ENCODE measurements at places on chromosomes 12 and 14.
A peak's percentile ranks its signal among the peaks of the same experiment; 100 is the strongest.

DNA sequence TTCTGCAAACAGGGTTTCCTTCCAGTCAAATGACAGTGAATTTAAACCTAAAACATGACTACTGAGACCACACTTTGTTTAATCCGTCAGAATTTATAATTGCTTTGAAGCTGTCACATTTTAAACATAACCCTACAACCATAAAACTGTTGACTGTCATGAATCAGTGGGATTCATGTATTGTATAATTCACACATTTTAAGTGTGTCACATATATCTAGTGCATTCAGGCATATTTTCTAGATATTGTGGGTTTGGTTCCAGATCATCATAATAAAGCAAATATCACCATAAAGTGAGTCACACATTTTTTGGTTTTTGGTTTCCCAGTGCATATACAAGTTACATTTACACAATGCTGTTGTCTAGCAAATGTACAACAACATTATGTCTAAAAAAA, 304.4 kb downstream of the TMEM132D start:
- DNase-seq: no peak

GRCh38 chr14:67240168-67240932, 885 bp upstream of the PALS1 start:
- peak; percentile 25 for DNase-seq

DNA sequence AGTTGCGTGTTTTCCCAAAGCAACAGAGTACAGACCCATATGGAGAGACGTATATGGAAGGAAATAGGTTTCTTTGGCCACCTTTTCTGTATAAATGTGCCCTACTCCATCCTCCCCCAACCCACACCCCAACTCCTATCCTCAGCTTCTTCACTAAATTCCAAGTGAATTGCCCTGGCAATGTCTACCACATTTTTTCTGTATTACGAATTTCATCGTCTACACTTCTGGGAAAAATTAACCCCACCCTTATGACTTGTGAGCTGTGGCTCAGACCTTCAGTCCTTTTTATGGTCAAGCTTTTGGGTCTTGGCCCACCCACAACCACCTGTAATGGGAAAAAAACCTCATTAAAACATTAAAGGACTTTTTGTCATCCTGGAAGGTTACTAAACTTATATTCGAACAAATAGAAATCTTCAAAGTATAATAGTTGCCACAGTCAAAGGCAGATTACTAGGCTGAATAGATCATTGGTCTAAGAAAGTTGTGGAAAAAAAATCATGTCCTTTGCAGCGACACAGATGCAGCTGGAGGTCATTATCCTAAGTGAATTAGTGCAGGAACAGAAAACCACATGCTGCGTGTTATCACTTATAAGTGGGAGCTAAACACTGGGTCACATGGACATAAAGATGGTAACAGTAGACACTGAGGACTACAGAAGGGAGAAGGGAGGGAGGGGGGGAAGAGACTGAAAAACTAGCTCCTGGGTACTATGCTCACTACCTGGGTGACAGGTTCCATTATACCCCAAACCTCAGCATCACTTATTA, 15.7 kb upstream of the NFKBIA start:
- no peak for DNase-seq

GRCh38 chr14:94938016-94938415, 168.1 kb upstream of the GSC start:
- no peak for DNase-seq

DNA sequence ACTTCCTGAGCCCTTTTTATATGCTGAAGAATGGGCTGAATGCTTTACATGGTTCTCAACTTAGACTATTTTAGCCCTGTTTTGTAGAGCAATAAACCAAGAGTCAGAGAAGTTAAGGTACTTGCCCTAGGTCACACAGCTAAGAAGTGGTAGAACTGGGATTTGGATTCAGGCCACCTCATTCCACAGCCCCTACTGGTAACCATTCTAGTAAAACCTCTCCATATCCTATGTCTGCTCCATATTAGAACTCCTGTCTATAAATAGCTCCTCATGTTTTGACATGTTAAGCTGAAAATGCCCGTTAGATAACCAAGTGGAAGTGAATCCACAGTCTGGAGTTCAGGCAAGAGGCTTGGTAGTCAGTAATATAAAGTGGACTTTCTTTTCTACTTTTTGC, 111.6 kb downstream of the HECTD4 start:
- no peak for DNase-seq

DNA sequence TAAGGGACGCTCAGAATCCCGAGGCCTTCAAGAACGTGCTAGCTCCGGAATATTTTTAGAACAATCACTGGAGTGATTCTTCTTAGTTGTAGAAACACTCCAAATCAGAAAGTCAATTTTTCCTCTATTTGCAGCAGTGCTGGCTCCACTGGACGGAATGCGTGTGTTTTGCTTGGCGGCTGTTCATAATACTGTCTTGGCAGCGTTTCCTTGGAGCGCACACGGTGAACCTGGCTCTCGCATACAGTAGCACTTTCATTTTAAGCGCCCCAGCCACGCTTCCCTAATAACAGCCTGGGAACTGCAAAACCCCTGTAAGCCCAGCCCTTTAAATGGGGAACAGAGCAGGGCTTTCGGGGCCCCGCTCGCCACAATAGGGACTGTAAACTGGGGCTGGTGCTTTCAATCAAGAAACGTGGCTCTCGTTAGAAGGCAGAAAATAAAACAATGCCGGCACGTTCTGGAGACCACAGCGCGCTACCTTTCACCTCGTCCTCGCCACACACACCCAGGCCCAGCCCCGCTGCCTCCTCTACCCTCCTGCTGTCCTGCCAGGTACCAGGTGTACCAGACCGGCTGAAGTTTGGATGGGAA, 79.9 kb downstream of the BCL11B start:
- no peak for DNase-seq

DNA sequence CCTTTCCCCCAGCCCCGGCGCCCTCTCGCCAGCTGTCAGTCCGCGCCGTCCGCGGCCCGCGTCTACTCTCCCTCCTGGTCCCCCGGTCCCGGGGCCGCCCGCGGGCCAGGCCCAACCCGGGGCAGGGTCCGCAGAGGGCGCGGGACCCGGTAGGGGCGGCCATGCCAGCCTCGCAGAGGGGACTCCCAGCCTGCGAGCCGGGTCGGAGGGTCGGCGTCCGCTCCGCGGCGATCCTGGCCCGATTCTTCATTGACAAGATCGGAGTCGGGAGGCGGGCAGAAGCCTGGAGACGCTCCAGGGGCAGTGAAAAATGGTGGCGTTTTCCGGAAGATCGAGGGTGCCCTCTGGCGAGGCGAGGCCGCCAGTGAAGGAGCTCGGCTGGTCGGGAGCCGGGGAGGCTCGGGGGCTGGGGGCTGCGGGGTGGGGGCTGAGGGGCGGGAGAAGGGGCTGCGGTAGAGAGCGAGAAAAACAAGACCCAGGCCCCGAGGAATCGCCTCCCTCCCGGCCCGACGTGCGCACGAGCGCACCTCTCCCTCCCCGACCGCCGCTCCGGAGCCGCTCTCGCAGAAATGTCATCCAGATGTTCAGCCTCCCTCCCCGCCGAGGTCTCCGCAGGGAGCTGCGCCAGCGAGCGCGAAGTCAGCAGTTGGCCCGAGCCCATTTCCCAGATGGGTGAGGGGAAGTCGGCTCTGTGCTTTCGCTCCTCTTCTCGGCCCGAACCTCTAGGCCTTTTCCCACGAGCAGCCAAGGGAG, 647 bp upstream of the TGFB3 start:
- DNase-seq: peak; percentile 86

DNA sequence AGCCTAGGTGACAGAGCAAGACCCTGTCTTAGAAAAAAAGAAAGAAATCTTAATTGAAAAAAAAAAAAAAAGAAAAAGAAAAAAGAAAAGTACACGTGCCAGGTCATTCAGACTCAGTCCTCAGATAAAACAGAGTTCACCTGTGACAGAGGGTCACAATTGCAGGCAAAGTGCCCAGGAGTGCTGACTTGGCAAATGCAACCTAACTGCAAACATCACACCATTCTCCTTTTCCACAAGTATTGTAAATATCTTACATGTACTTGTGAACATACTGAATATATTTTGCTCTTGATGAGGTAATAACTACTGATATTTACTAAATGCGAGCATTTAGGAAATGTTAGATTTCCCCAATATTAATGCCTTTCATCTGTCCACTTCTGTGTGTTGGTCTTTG, 9.0 kb upstream of the COL2A1 start:
- DNase-seq: no peak

DNA sequence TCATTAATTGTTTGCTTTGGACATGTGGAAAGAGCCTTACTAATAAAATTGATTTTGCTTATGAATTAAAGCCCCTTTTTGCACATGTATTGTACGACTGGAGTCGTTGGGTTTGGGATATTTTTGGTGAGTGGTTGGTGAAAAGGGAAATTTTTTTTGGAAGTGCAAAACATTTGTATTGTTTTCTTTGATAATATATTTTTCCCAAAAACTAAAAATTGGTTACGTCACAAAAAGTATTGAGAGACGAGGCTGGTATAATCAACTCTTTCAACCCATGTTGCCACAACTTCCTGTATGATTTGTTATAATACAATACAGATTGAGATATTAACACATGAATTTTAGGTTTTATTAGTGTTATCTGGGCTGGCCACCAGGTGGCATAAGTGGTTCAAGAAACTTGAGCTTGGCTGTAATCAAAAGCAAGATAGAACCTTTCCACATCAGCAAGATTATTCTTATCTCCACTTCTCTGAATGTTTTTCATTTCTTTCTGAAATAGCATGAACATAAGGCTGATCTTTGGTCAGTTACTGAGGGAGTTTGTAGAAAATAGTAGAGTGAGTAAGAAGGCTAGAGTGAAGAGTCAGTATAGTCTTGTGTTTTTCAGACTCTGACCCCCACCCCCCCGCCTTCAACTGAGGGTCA, 8.7 kb downstream of the NGDN start:
- peak; percentile 52 for DNase-seq

DNA sequence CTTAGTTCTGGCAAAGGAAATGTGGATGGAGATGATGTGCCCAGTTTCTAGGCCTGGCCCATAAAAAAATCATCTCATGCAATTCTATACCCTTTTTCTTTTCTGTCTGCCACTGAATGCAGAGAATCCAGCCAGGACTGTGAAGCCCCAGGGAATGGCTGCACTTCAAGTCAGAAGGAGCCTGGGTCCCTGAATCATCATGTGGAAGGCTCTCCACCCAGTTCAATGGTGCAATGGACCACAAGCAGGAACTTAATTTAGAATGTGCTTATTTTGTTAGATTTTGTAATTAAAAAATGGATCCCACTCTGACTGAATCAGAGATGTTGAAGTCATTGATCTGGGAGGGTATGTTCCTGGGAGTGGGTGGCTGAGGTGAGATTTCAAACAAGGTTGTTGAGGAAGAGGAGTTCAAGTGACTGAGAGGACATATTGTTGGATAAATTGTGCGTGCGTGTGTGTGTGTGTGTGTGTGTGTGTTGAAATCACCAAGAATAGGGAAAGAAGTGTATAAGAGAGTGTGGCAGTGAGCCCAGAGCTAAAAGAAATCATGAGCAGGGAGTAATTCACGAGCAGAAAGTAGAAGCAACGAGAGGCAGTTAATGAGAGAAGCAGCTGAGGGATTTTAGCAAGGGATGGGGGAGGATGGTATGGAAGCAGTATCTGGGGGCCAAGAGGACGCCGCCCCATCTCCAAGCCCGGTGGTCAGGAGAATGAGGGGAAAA, 125.4 kb downstream of the TMX1 start:
- DNase-seq: no peak

DNA sequence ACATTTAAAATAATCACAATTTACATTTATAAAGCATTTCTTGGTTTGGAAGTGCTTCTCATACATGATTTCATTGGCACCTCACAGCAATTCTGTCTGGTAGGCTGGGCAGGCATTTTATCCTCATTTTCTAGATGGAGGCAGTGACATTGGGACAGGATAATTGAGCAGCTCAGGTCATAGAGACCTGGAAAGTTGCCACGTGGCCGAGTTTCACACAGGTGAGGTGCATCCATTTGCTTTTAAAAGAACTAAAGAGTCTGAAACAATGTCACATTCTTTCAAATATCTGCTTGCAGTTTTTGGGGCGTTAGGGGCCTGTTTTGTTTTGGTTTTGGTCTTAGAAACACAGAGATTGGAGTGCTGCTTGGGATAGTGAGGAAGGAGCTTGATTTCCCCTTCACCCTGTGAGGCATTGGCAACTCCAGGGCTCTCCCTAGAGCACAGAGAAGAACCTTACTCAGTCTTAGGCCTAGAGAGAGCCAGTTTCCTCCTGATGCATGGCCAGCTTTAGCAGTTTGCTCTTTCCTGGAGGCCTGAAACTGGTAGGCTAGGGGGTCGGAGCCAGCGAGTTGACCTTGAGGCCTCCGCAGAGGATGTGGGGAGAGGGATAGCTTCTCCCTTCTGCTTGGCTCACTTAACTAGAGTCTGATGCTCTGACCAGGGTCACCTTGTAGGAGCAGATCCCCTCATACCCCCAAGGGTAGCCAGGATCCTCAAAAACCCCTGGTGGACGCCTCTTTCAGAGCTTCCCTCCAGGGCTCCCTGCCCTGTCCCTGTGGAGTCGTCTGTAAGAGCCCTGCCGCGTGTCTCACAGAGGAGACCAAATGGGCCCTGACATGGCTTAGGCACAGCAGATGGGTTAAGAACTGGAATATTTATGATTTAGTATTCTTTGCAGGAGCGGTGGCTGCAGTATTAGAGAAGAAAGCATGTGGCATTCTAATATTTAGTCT, 34.9 kb upstream of the JDP2 start:
- no peak for DNase-seq

- DNase-seq: no peak
These were observed 6.3 kb downstream of the TRAFD1 start for GRCh38 chr12:112131686-112132085.

DNA sequence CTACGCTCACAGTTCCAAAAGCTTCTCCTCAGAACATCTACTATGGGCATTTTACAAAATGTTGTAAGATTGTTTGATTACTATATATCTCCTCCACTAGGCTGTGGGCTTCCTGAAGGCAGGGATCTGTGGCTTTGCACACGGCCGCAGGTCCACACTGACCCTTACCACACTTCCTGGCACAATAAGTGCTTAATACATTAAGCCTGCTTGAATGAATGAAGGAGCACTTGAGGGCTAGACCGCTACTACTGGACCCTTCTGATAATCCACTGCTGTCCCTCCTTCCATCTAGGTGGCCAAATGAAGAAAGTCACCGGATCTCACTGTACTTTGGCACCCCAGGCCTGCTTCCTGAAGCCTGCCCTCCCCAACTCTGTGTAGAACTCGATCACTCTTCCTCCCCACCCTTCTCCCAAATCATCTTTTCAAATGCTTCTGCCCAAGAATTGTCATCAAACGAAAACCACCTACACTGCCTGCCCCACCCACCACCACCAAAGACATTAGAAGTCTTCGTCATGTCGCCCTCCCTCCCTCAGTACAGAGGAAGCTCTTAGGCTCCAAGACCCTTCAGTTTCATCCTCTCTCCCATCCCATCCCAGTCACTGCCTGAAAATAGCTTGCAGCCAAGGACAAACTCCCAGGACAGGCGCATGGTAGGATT, 596 bp upstream of the ZBTB39 start:
- no peak for DNase-seq
